ENCODE measurements at places on chromosomes 7 and 10. TPM values are rescaled to one million over a fixed set of nuclear protein-coding genes. Genes with fewer than 3 reads are reported as not detected.

The CYP2E1 gene
- total RNA-seq: 1.1 TPM

The GBX1 gene
- total RNA-seq: not detected

The CHAT gene
- not detected for total RNA-seq

The LRRC4 gene
- total RNA-seq: 2.4 TPM

The OR13A1 gene
- total RNA-seq: not detected

The SKIDA1 gene
- 1.5 TPM for total RNA-seq

The COBL gene
- total RNA-seq: 0.75 TPM

The MMP21 gene
- 0.51 TPM for total RNA-seq

The MUC12 gene
- total RNA-seq: 0.34 TPM

The PRSS37 gene
- not detected for total RNA-seq

The NXPH1 gene
- total RNA-seq: not detected

The LLCFC1 gene
- not detected for total RNA-seq

The PTPN12 gene
- 243 TPM for total RNA-seq

The TRIL gene
- 0.65 TPM for total RNA-seq

The RTKN2 gene
- 0.85 TPM for total RNA-seq

The ADAM22 gene
- total RNA-seq: 5.8 TPM

The ABCF2 gene
- total RNA-seq: 30.9 TPM

The SNX8 gene
- 16.0 TPM for total RNA-seq

The GLI3 gene
- total RNA-seq: 15.9 TPM

The GNGT1 gene
- total RNA-seq: not detected

The FBXL13 gene
- 2.4 TPM for total RNA-seq

The PRKG1 gene
- 7.6 TPM for total RNA-seq

The GOT1 gene
- 14.6 TPM for total RNA-seq

The CRHR2 gene
- total RNA-seq: not detected

The AQP1 gene
- 74.8 TPM for total RNA-seq

The MRLN gene
- total RNA-seq: not detected

The NUTM2E gene
- total RNA-seq: not detected

The CPN1 gene
- not detected for total RNA-seq

The ZNF736 gene
- total RNA-seq: 7.3 TPM

The CALHM1 gene
- total RNA-seq: not detected

The ABCA13 gene
- total RNA-seq: 0.33 TPM

The PWWP2B gene
- 24.9 TPM for total RNA-seq

The VSTM4 gene
- 13.4 TPM for total RNA-seq

The PPIF gene
- 13.0 TPM for total RNA-seq

The ADCYAP1R1 gene
- total RNA-seq: 3.1 TPM

The GPER1 gene
- 8.9 TPM for total RNA-seq

The LRRC61 gene
- total RNA-seq: 1.6 TPM

The GPR15LG gene
- not detected for total RNA-seq

Measured in subcutaneous adipose tissue (tissue), 4 donors.